Effector memory CD4-positive, alpha-beta T cell (primary cell): ENCODE measurements at places on chromosomes 1 and 21.

- H3K36me3 ChIP-seq = no peaks in the 10 kb centered on the region
- DNase-seq = no peak
These were observed 33.3 kb downstream of the EXTL2 start for GRCh38 chr1:100861379-100861778.

- no peak for DNase-seq
- H3K27me3 ChIP-seq = no peaks in the 10 kb centered on the region
- no peak overlapping the region for H3K4me3 ChIP-seq
- no peaks in the 10 kb centered on the region for H3K4me1 ChIP-seq
- no peak overlapping the region for H3K27ac ChIP-seq
These were observed 4.7 kb downstream of the FMOD start for GRCh38 chr1:203346060-203346768.

- no peak for DNase-seq
- no peaks in the 10 kb centered on the region for H3K4me1 ChIP-seq
- H3K36me3 ChIP-seq = no peaks in the 10 kb centered on the region
- H3K4me3 ChIP-seq = no peak overlapping the region
These were observed 151.0 kb upstream of the KCNJ6 start for GRCh38 chr21:38067086-38067739.

GRCh38 chr1:79874289-79874688 lies 867.8 kb upstream of the ADGRL4 start:
- no peak overlapping the region for H3K4me3 ChIP-seq
- no peaks in the 10 kb centered on the region for H3K4me1 ChIP-seq
- no peaks in the 10 kb centered on the region for H3K27me3 ChIP-seq
- H3K27ac ChIP-seq = no peak overlapping the region
- DNase-seq = no peak

DNA sequence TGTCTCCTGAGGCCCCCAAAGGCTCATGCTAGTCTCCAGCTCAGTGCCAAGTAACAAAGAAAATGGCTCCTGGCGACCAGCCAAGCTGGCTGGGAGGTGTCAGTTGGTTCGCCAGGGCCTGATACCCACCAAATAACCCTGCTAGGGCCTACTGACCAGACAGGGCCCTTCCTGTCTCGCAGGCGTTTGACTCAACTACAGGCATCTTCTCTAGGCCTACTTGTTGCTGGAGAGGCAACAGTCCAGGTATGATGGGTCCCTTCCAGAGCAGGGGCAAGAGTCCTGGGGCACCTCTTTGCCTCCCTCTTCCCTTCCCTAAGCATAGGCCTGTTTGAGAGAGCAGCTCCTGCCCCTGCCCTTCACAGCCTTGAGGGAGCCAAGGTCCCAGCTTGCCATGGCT lies 147.9 kb upstream of the VANGL1 start:
- no peaks in the 10 kb centered on the region for H3K4me1 ChIP-seq
- DNase-seq = no peak
- H3K4me3 ChIP-seq = no peak overlapping the region

GRCh38 chr21:39117440-39117970 lies 65.7 kb downstream of the PSMG1 start:
- no peak for DNase-seq
- no peak overlapping the region for H3K4me3 ChIP-seq
- H3K27me3 ChIP-seq = no peaks in the 10 kb centered on the region
- H3K4me1 ChIP-seq = no peaks in the 10 kb centered on the region
- no peaks in the 10 kb centered on the region for H3K36me3 ChIP-seq

DNA sequence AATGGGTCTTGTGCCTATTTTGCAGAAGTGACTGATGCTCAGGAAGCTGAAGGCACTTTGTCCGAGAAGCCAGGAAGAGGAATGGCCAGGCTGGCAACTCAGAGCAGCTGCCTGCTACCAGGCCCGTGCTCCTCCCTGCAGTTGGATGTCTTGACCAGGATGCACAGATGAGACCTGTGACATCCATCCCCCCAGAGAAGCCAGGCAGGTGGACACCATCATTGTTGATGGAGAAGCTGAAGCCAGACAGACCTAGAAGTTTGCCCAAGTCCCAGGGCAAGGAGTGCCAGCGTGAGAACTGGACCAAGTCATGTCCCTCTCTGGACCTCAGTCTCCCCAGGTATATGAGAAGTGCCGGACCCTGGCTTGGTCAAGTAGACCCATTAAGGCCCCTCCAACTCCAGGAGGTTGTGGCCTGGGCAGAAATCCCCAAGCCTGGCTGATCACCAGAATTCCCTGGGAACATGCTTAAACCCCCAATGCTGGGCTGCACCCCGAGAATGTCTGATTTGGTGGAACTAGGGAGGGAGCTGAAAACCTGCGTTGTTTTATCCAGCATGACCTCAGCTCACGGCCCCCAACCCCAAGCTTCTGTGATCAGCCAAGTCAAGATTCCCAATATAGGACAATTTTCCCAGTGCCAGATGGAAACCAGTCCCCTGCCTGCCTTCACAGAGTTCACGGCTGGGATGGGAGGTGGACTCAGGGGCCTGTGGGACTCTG lies 82.4 kb downstream of the CAMK2N1 start:
- H3K4me1 ChIP-seq = no peaks in the 10 kb centered on the region
- H3K4me3 ChIP-seq = no peak overlapping the region
- no peak for DNase-seq
- H3K36me3 ChIP-seq = no peaks in the 10 kb centered on the region
- peaks cover 8% of the 10 kb centered on the region for H3K27me3 ChIP-seq

- no peaks in the 10 kb centered on the region for H3K27me3 ChIP-seq
- no peaks in the 10 kb centered on the region for H3K4me1 ChIP-seq
- H3K36me3 ChIP-seq = no peaks in the 10 kb centered on the region
- no peak overlapping the region for H3K27ac ChIP-seq
- no peak overlapping the region for H3K4me3 ChIP-seq
These were observed 7.6 kb downstream of the CLSPN start for GRCh38 chr1:35762141-35762540.

DNA sequence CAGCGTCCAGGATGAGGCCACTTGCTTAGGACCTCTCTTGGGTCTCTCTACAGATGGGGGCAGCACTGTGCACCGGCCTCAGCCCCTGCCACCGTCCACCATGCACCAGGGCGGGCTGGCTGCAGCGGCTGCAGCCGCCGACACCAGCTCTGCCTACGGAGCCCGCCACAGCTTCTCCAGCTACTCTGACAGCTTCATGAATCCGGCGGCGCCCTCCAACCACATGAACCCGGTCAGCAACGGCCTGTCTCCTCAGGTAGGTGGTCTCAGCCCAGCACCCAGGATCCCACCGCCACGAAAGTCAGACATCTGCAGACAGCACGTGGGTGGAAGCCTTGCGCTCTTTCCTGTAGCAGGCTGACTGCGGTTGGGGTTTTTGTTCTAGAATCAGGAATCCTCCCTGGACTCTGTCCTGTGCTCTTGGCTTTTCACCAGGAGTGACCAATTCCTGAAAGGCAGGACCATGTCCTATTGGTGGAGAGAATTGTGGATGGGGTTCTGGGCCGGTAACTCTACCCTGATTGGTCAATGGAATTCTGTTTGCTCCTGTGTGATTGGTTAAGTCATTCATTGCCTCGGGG lies 72.5 kb downstream of the PAX7 start:
- DNase-seq = no peak
- no peaks in the 10 kb centered on the region for H3K36me3 ChIP-seq
- H3K4me3 ChIP-seq = no peak overlapping the region
- H3K27me3 ChIP-seq = no peaks in the 10 kb centered on the region
- H3K4me1 ChIP-seq = no peaks in the 10 kb centered on the region

GRCh38 chr1:98947071-98947470 lies 57.6 kb downstream of the PLPPR5 start:
- DNase-seq = no peak
- H3K27ac ChIP-seq = no peak overlapping the region
- H3K36me3 ChIP-seq = no peaks in the 10 kb centered on the region
- H3K4me3 ChIP-seq = no peak overlapping the region
- H3K27me3 ChIP-seq = no peaks in the 10 kb centered on the region

- H3K4me3 ChIP-seq = no peak overlapping the region
- DNase-seq = no peak
- H3K27ac ChIP-seq = no peak overlapping the region
- H3K27me3 ChIP-seq = no peaks in the 10 kb centered on the region
- H3K36me3 ChIP-seq = no peaks in the 10 kb centered on the region
These were observed 30.1 kb downstream of the SGIP1 start for GRCh38 chr1:66563941-66564630.

DNA sequence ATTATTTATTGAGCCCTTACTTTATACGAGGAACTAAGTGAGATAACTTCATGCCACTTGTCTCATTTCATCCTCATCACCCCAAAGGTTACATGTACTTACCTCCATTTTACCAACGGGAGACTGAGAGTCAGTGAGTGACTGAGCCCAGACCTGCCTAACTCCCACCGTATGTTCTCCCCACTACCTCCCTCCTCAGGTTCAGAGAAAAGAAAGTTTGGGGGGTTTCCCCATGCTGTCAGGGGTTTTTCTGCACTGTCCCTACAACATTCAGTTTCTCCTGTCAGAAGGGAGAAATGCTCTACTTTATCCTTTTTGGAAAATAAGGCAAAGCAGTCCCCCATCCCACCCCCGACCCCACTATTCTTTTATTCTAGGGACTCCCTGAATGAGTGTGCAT lies 32.9 kb downstream of the FAM78B start:
- no peak overlapping the region for H3K4me3 ChIP-seq
- no peaks in the 10 kb centered on the region for H3K4me1 ChIP-seq
- no peaks in the 10 kb centered on the region for H3K27me3 ChIP-seq

DNA sequence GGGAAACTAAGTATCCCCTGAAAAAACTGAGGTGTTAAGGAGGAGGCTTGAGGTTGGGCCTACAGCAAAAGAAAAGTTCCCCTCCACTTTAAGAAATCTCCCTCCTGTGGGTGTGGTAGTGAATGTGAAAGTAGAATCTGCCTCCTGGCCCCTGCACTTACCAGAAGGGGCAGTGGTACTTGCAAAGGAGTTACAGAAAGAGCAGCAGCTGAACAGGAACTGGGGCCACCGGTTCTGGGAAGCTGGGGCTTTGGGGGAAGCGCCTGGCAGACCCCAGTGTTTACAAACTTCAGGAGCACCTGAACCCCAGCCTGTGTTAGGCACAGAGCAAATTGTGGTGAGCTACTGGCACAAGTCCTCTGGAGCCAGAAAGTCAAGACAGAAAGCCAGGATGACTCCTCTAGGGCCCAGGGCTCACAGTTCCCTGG lies 250.2 kb upstream of the FGGY start:
- H3K36me3 ChIP-seq = no peaks in the 10 kb centered on the region
- no peaks in the 10 kb centered on the region for H3K27me3 ChIP-seq
- no peak for DNase-seq
- H3K4me1 ChIP-seq = peaks cover 19% of the 10 kb centered on the region
- H3K4me3 ChIP-seq = no peak overlapping the region

GRCh38 chr1:52679048-52679447 lies 19.1 kb downstream of the COA7 start:
- H3K27ac ChIP-seq = no peak overlapping the region
- H3K36me3 ChIP-seq = no peaks in the 10 kb centered on the region
- no peaks in the 10 kb centered on the region for H3K4me1 ChIP-seq
- no peak for DNase-seq

GRCh38 chr1:164983023-164983650 lies 373.4 kb downstream of the LMX1A start:
- H3K36me3 ChIP-seq = no peaks in the 10 kb centered on the region
- H3K4me1 ChIP-seq = no peaks in the 10 kb centered on the region
- H3K27ac ChIP-seq = no peak overlapping the region
- no peaks in the 10 kb centered on the region for H3K27me3 ChIP-seq
- DNase-seq = no peak

DNA sequence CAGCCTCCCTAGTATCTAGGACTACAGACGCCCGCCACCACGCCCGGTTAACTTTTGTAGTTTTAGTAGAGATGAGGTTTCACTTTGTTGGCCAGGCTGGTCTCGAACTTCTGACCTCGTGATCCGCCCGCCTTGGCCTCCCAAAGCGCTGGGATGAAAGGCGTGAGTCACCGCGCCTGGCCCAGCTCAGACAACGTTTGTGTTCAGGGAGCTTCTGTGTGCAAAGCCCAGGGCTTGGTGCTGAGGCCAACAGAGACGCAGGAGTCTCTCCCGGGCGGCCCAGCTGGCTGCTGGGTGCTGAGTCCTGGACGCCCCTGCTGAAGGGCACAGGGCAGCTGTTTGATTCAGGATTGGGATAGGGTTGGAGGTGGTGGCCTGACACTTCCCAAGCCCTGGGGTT lies 3.0 kb downstream of the PRKCZ start:
- H3K27ac ChIP-seq = no peak overlapping the region
- no peak overlapping the region for H3K4me3 ChIP-seq
- peaks cover 17% of the 10 kb centered on the region for H3K4me1 ChIP-seq
- peaks cover 9% of the 10 kb centered on the region for H3K36me3 ChIP-seq

GRCh38 chr1:235919833-235920441 lies 53.2 kb upstream of the LYST start:
- no peak for DNase-seq
- no peak overlapping the region for H3K4me3 ChIP-seq
- peaks cover 17% of the 10 kb centered on the region for H3K4me1 ChIP-seq

DNA sequence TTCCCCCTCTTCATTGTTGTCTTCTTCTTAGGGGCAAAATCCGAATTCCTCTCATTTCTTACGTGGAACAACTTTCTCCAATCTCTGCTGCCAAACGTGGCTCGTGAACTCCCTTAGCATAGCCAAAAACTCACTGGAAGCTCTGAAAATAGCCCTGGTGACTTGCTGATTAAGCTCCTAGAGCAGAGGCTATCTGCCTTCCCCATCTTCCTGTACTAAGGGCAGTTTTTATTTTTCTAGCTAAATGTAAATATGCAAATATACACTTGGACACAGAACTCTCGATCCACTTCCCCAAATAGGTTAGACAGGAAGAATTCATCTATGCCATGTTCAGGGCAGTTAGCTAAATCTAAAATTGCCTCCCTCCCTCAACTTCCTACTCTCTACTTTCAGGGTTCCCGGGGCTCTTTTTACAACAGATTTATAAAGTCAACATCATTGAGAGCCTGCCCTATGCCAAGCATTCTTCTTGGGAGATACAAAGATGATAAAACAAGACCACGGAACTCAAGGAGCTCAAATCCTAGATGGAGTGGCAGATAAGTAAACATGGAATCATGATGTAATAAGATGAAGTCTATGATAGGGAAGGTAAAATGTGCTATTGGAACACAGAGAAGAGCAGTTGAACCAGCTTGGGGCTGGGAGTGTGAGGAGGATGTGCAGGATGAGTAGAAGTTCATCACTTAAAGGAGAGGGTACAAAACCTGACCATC lies 59.4 kb upstream of the FMOD start:
- H3K36me3 ChIP-seq = no peaks in the 10 kb centered on the region
- no peaks in the 10 kb centered on the region for H3K4me1 ChIP-seq
- H3K27me3 ChIP-seq = peaks cover 4% of the 10 kb centered on the region
- DNase-seq = no peak
- H3K27ac ChIP-seq = no peak overlapping the region
- H3K4me3 ChIP-seq = no peak overlapping the region

DNA sequence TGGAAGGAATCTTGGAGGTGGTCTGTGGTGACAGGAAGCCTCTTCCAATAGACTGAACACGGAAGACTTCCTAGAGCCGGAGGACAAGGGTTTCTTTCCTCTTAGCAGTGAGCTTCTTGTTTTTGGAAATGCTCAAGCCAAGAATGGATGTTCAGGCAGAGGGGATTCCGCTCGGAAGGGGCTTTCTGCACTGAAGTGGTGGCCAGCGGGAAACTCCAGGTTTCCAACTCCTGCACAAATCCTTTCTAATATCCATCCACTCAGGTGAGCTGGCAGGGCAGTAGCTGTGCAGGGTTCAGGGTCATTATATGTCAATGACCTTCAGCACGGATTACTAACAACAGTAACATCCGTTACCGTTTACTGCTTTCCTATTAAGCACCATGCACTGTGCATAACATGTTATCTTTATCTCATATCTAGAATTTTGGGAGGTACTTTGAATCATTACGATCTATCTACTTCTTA lies 573 bp upstream of the CPT2 start:
- H3K36me3 ChIP-seq = no peaks in the 10 kb centered on the region
- no peak for DNase-seq
- H3K4me3 ChIP-seq = peak overlapping the region; percentile 74
- no peaks in the 10 kb centered on the region for H3K27me3 ChIP-seq
- peak overlapping the region; percentile 92 for H3K27ac ChIP-seq
